AG10803 (cell line): ENCODE measurements at places on chromosomes 4 and X.
A peak's percentile ranks its signal among the peaks of the same experiment; 100 is the strongest.

DNA sequence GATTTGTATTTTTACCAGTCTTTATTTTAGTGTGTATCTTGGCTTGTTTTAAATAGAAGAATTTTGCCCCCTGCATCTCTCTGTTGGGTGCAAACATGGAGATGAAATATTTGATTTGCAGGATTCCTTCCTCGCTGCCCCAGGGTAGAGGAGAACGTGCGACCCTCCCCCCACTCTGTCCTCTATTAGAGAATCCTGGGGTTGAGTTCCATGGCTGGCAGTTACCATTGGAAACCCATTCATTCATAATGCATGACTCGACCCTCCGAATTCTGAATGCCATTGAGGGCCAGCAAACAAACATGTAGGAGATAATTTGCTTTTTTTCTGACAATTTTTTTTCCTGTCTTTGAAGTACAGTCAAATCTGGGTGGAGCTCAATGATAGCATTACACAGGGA, 53.7 kb downstream of the TRIM2 start:
- no peak for DNase-seq

- no peak for DNase-seq
These were observed 112.6 kb upstream of the PPARGC1A start for GRCh38 chr4:24002330-24002966.

GRCh38 chr4:51825341-51825740, 17.6 kb upstream of the DCUN1D4 start:
- no peak for DNase-seq

- no peak for DNase-seq
These were observed 100.0 kb downstream of the ATP11C start for GRCh38 chrX:139832718-139833309.

GRCh38 chr4:38785901-38786402, 3.2 kb upstream of the TLR10 start:
- DNase-seq: no peak

GRCh38 chrX:45351478-45351877, 150.8 kb upstream of the DIPK2B start:
- DNase-seq: peak; percentile 88

GRCh38 chrX:72100824-72101351, 30.8 kb downstream of the RTL5 start:
- DNase-seq: peak; percentile 13

- DNase-seq: no peak
These were observed 23.4 kb downstream of the STIM2 start for GRCh38 chr4:26884026-26884425.

DNA sequence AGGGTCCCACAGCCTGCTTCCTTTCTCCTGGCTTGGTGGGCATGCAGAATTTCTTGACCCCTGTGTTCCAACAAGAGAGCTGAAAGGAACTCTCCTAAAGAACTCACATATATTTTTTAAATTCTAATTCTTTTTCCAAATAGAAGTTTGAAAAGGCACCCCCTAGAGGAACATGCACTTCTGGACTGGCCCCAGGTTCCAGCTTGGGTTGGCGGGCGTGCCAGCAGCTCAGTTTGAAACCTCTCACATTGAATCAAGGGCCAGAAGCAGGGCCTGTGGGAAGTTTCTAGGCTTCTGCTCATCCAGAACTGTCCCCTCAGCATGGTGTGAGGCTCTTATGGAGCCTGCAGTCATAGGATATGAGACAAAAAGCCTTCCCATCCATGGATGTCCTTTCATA, 132.6 kb downstream of the ATG4A start:
- no peak for DNase-seq

DNA sequence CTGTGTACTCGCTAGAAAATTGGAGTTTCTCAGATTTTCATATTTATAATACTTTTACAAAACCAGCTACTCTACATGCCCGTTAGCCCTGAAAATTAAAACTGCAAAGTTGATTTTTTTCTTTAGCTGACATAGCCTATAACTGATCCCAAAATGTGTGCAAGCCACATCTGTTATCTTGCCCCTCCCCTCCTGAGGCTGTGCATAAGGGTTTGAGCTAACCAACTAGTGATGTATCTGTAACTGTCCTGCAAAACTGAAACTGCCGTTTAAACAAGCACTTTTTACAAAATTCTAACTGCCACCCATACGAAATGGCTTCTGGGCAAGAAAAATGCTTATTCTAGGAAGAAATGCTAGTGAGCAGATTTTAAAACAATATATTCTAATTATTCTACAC, 59.1 kb downstream of the EDNRA start:
- no peak for DNase-seq

GRCh38 chrX:18682979-18683387, 11.1 kb upstream of the RS1 start:
- no peak for DNase-seq

DNA sequence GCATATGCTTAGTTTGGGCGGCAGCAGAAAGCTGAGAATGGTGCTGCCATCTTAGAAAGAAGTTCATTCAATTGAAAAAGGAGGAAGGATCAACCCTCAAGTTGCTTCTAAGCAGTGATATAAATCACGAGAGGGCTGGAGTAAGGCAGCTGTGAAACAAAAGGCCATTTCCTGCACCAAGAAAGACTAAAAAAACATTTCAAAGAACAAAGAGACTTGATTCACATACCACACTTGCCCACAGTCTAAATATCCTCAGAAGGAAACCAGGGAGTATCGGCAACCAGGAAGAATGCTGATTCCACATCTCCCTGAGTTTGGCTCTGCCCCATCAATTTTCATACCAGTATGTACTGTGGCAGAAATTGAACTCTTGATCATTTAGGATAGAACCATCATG, 240.1 kb downstream of the OPHN1 start:
- no peak for DNase-seq

DNA sequence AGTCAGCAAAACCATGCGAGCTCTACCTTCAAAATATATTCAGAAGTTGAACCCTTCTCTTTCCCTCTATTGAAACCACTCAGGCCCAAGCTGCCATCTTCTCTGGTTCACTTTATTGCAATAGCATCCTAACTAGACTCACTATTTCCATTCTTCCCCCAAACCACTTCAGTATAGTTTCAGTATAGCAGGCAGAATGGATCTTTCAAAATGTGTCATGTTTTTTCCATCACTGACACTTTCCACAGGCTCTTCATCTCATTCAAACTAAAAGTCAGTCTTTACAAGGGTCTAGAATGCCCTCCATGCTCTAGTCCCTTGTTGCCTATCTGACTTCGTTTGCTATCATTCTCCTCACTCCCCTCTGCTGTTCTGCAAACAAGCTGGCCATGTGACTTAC, 274.4 kb downstream of the IDS start:
- no peak for DNase-seq

DNA sequence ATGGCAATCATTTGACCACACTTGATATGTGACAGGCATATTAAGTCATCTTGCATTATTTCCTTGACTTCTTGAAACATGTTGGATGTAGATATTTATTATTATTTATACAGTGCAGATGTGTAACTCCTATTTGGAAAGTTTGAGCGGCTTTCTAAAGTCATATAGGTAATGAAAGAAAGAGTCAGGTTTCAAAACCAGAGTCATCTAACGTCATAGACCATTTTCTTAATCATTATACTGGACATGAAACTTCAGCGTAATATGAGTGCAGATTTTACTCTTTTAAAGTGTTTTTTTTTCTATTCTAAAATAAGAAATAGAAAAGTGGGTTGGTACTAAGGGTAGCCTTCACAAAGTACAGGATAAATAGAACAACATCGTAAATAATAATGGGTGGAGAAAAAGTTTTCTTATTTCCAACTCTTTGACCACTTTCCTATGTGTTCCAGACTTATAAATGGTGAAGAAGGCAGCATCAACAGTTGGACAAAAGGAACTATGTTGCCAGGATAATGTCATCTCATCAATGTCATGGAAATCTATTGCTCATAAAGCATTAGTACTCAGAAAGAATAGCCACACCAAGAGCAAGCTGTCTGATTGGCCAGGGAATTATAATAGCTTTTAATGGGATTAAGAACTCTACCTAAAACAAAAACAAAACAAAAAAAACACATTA, 108.0 kb upstream of the PCDH18 start:
- DNase-seq: no peak

- no peak for DNase-seq
These were observed 28.6 kb downstream of the MAML3 start for GRCh38 chr4:140125374-140125773.

- no peak for DNase-seq
These were observed 26.1 kb upstream of the MAN2B2 start for GRCh38 chr4:6548882-6549230.

DNA sequence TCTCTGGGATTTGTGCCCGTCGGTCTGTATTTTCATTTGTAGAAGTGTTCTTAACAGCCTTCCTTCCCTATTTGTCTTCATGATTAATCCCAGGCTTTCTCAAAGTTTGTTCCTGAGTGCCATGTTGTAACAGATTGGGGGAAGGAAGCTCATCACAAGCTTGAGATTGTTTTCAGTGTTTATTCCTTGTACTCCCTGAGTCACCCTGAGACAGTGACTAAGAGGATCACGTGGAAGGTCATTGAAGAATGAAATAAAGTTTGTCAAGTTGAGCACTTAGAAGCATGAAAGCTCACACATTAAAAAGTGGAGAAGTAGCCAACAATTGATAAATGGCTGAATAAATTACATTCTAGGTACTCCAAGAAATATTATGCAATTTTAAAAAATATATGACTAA, 153.5 kb upstream of the FAM241A start:
- DNase-seq: peak; percentile 83

DNA sequence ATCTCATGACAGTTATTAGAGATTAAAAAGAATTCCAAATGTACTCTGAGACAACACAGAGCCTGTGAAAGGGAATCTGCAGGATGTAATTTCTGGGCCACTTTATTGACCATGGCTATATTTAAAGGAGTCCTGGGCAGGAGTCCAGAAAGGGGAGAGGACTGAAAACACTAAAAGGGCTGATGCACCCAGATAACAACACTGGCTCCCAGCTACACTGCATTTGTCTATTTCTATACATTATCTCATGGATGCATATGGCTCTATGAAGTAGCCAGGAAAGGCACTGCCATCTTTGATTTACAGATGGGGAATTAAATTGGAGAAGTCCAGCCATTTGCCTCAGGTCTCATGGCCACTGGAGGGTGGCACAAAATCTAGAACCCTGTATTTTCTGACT, 56.0 kb downstream of the MED28 start:
- no peak for DNase-seq

GRCh38 chrX:117538178-117539089, 578.2 kb downstream of the KLHL13 start:
- DNase-seq: no peak

GRCh38 chr4:182862141-182862875, 54.9 kb downstream of the DCTD start:
- DNase-seq: no peak

DNA sequence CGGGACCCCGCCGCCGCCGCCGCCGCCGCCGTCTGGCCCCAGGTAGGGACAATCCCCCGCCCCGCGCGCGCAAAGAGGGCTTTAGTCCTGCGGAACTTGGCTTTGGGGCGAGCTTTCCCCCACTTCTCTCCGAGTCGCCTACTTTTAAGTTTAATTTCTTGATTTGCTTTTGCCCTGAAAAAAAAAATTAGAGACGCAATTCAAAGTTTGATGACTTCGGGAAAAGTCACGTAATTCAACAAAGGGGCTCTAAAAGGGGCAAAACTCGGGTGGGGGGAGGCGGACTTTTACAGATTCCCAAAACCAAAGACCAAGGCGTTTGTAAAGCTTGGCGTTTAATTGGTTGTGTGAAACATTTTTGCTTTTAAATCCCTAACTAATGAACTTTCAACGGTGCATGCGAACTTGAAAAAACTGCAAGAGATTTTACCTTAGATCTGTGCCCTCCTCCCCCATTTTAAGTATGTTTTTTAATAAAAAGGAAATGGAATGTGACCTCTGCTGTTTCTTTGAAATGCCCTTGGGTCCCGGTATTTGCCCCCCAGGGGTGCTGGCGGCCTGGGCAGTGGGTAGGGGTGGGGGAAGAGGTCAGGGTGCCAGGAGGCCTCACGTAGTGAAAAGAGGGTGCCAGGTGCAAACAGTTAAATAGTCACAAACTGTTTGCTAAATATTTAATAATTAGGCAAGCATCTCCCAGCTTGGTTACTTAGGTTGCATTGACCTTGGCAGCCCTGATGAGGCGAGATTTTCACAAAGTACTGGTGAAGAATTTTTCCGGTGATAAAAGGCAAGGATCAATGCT, 209.7 kb downstream of the NWD2 start:
- DNase-seq: no peak

DNA sequence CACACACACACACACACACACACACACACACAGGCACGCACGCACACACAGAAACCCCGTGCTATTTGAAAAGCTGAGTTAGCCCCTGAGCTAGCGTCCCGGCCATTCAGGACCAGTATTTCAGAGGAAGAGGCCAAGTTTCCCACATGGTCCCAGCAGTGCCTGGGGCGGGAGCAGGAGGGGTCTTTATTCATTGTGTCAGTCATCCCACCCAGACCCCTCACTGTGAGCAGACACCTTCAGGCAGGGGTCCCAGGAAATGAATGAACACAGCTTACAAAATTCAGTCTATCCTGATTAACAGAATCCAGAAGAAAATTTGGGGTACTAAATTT, 58.1 kb downstream of the ZFYVE28 start:
- no peak for DNase-seq

- peak; percentile 60 for DNase-seq
These were observed 311.4 kb downstream of the MAPK10 start for GRCh38 chr4:86048426-86048825.

GRCh38 chr4:172786039-172786792, 382.4 kb upstream of the GALNT7 start:
- DNase-seq: no peak

DNA sequence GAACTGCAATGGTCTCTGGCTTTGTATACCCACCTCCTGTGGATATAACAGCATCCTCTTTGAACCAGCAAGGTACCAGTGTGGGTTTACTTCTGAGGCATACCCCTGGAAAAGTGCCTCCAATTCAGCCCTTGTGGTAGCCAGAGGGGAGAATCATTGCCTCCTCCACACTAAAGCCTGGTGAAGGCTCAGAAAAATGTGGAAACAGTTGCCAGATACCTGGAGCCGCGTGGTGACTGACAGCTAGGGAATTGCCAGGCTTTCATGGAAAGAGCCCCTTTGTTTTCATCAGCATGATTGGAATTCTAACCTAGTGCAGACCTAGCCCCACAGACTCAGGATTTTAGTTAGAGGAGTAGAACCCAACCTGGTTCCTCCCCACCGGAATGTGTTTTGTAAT, 168.6 kb upstream of the KLF3 start:
- no peak for DNase-seq

DNA sequence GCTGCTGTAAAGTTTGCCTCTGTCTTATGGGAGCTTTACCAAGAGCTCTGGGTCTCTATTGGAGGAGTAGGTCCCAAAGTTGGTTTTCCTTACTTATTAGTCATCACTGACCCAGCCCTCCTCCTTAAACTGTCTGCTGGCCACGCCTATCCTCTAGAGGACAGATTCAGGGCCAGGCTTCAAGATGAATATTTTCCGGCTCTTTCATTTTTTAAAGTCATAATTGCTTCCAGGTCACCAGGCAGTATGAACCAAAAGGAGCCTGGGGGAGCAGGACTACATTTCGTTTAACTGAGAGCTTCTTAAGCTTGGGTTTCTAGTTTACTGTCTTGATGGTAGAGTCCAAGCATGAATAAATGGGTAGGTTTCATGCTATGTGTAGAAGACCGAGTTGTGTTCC, 13.7 kb downstream of the BCORL1 start:
- peak; percentile 73 for DNase-seq

GRCh38 chr4:129046055-129046959, 47.0 kb downstream of the SCLT1 start:
- DNase-seq: no peak

- peak; percentile 18 for DNase-seq
These were observed 138.0 kb downstream of the ZNF674 start for GRCh38 chrX:46407036-46407752.
